ENCODE measurements at places on chromosomes 4 and X.
A peak's percentile ranks its signal among the peaks of the same experiment; 100 is the strongest.

DNA sequence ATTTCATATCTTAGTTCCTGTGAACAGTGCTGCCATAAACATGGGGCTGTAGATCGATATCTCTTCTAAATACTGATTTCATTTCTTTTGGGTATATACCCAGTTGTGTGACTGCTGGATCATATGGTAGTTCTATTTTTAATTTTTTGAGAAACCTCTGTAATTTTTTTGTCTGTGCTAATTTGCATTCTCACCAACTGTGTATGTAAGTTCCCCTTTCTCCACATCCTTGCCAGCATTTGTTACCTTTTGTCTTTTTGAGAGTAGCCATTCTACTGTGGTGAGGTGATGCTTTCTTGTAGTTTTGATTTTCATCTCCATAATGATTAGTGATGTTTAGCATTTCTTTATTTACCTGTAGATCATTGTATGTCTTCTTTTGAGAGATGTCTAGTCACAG, 2086.5 kb upstream of the TENM3 start:
- no peak for DNase-seq

GRCh38 chr4:19104176-19104575, 1082.6 kb upstream of the LCORL start:
- DNase-seq: no peak

GRCh38 chrX:112851806-112852205, 11.2 kb upstream of the AMOT start:
- peak; percentile 37 for DNase-seq

DNA sequence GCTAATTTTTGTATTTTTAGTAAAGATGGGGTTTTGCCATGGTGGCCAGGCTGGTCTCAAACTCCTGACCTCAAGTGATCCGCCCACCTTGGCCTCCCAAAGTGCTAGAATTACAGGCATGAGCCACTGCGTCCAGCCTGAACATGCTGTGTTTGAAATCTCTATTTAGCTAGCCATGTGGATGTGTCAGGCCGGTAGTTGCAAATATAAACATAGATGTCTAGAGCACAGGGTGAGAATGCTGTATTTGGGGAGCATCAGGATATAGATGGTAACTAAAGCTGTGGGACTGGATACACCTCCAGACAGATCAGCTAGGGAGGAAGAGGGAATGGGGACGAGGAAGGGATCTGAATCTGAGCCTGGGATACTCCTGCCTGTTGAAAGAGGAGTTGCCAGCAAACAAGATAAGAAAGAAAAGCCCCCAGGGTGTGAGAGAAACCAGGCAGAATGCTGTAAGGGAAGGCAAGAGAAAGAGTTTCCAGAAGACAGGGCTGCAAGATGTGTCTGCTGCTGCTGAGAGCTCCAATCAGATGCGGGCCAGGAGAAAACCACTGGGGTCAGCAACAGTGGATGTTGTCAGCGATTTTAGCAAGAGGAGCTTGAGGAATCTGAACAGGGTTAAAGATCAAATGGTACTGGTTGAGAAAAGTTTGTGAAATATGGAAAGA, 177.4 kb downstream of the PALLD start:
- DNase-seq: no peak

DNA sequence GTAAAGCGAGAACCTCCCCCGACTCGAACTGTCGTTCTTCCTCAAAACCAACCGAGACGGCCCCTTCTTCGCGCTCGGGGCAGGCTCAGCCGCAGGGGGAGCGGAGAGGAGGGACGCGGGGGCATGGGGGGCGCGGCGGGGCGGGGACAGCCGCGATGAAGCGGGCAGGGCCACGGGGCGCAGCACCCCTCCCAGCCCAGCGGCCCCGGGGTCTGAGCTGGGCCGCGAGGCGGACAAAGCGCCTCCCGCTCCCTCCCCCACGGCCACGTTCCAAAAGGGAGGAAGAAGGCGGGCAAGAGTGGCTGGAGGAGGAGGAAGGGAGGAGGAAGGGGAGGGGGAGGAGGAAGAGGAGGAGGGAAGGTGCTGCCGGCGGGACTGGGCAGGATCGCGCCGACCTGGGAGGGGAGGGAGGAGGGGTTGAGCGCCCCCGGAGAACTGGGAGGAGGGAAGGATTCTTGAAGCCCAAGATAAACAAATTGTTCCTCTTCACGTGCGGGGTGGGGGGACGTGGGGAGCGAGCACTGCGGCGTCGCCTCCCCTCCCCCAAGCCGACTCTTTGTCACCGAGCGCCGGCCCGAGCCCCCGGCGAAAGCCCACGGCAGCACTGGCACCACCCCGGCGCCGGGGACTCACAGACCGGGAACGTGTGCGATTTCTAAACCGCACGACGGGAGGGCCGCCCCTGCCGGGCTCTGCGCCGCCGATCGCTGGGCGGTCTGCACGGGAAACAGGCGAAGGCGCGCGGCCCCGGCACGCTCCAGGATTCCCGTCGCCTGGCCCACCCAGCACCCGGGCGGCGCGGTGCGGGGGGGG, 2.9 kb downstream of the MAML3 start:
- peak; percentile 89 for DNase-seq

- DNase-seq: no peak
Observed at GRCh38 chr4:188005561-188005960, 10.0 kb downstream of the ZFP42 start.

GRCh38 chrX:147342197-147342596, 527.7 kb upstream of the CXorf51A start:
- no peak for DNase-seq

GRCh38 chr4:168474660-168475320, 5.5 kb downstream of the DDX60L start:
- no peak for DNase-seq

GRCh38 chrX:44055638-44056037, 82.4 kb upstream of the NDP start:
- no peak for DNase-seq

DNA sequence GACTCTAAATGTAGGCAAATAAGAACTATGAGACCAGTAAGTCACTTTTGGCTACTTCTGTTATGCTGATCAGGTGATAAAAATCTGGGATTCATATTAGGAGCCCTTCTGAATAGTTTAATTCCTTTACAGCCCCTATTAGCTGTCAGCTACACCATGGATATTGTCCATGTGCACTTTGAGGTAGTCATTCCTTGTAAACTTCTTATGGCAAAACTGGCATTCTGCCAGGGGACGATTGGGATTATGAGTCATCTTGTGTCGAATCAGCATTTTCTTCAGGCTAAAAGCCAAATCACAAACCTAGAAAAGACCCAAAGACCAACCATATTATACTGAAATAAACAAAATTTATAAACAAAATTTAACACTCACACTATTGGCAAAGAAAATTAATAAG, 227.6 kb downstream of the PRDM5 start:
- peak; percentile 86 for DNase-seq

GRCh38 chr4:12615822-12616221, 868.3 kb downstream of the RAB28 start:
- no peak for DNase-seq

DNA sequence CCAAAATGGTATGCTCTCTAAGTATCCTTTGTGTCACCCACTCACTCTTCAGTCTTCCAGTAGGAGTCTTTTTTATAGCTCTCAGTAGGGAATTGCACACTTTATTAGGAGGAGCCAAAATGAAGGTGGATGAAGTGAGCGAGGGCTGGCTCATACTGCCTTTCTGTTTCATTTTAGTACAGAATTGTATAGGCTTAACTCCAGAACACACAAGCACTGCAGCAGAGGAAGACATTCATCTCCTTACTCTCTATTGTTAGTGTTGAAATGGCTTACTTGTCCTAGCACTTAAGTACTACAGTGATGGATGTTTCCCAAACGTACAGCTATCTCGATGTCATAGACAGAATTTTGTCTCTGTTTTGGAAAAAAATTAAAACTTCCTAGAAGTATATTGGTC, 327.3 kb upstream of the ATOH1 start:
- DNase-seq: no peak

DNA sequence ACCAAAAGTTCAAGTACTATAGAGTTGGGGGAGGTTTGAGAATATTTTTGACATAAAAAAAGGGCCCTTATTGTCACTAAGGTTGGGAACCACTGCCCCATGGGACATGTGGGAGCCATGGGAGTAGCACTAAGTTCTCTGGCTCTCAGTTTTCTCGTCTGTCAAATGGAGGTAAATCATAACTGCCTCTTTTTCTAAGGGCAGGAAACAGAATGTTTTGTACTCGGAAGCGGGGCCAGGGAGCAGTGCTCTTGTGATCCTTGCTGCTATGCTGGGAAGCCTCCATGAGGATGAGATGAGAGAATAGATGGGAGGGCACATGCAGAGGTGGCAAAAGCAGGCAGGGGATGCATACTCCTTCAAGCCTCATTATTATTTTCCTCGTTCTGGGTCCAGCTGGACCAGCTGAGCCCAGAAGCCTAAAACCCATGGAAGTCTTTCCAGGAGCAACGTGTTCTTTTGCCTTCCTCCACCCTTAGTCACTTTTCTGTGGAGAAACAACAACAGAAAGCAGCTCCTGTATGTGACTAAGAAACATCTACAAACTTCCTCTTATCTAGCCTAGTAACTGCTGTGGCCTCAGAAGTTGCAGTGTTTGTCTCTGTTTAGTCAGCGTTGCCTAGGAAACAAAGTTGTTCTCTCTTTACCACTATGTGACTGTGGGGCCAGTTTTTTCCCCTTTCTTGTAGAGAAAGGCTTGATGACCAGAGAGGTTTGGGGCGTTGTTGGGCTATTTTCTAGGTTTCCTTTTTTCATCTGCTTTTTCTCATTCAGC, 64.8 kb downstream of the TSC22D3 start:
- no peak for DNase-seq

GRCh38 chr4:123821861-123822260, 425.3 kb downstream of the SPRY1 start:
- DNase-seq: no peak

DNA sequence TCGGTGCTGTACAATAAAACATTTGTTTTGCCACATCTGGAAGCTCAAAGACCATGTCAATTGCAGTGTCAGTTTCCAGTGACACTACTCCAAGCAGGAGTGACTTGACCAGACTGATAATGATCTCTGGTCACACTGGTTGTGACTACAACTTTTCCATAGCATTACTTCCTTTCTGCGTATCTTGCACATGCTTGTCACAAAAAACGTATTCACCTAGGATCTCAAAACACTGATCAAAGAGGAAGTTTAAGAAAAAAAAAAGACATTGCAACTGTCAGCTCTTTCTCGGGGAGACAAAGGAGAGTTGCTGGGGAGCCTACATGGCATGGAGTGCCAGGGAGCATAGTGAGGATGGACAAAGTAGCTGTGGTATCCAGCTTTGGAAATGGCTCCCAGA, 60.6 kb downstream of the OPHN1 start:
- no peak for DNase-seq

- no peak for DNase-seq
Observed at GRCh38 chr4:152382057-152382785, 153.7 kb downstream of the FBXW7 start.

DNA sequence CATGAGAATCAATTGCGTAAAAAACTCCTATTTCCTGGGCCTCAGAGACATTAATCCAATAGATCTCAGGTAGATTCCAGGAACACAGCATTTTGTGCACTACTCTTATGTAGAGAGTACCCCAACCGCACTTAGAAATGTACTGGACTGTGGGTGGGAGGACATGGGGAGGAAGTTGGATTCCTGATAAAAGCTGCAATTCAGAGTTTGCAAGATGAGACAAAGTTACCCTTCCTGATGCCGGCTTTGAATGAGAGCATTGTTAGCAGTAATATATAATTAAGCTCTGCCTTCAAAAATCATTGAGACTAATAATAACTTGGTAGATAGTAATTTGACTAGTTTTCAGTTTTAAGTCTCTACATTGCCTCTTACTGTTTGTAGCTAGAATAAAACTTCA, 323.3 kb upstream of the GALNT7 start:
- no peak for DNase-seq

DNA sequence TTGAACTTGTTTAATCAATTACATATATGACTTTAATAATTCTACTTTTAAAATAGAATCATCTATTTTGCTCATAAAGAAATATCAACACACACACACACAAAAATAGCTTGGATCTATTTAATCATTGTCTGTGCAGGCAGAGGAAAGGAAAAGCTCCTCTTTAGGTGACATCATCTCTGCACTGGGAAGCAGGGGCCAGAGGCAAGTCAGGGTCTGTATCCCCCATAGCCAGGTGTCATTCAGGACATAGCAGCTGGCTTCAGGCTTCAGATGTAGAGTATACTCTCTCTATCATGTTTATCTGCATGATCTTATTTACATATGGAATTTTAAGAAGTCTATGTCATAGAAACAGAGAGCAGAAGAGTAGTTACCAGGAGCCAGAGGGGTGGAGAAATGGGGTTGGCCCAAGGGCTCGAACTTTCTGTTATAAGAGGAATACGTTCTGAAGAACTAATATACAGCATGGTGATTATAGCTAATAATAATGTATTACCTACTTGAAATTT, 110.4 kb upstream of the LDB2 start:
- no peak for DNase-seq

DNA sequence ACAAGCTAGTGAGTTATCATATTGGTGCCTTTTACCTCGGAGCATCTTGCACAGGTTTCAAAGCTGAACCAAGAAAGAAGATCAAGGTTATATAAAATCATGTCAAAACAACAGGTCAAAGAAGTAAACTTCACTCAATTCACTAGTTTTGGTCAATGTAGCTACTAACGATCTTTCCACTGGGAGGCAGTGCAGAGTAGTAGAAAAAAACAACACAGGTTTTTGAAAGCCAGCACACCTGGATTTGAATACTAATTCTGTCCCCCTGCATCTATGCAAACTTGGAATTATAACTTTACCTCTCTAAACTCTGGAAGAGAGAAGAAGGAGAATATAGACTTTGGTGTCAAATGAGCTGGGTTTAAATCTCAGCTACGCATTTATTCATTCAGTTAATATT, 266.1 kb downstream of the GRIA3 start:
- no peak for DNase-seq

GRCh38 chr4:123380728-123381716, 15.6 kb upstream of the SPRY1 start:
- DNase-seq: no peak

GRCh38 chr4:132297346-132297745, 851.7 kb upstream of the PCDH10 start:
- DNase-seq: no peak

GRCh38 chr4:179919587-179919986, 2323.6 kb upstream of the TENM3 start:
- DNase-seq: no peak

- DNase-seq: no peak
Observed at GRCh38 chr4:123256901-123257300, 139.7 kb upstream of the SPRY1 start.

GRCh38 chr4:127203562-127204200, 429.1 kb upstream of the INTU start:
- no peak for DNase-seq

DNA sequence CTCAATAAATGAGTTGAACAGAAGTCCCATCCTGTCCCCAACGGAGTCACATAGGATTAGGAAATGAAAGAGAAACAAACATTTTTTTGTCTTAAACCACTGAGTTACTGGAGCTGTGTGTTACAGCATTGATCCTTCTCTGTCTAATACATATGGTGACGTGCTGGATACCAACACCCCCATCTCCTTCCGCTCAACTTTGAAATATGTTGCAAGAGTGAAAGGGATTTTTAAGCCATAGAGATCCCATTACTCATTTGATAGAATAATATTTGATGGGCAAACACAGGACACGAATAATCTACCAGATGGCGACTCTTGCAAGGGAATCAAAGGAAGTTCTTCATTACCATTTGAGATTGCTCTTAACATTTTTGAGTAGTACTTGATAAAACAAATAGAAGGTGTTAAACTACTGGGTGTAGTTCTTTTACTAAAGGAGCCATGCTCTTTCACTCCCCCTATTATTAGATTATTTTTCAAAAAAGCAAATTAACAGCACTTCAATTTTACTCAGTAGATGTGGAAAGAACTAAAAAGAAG, 140.5 kb downstream of the PACRGL start:
- no peak for DNase-seq
